ENCODE measurements at places on chromosomes 12 and 14.

- no peak for DNase-seq
Measured at GRCh38 chr12:75658901-75659823, 147.8 kb upstream of the KRR1 start.

DNA sequence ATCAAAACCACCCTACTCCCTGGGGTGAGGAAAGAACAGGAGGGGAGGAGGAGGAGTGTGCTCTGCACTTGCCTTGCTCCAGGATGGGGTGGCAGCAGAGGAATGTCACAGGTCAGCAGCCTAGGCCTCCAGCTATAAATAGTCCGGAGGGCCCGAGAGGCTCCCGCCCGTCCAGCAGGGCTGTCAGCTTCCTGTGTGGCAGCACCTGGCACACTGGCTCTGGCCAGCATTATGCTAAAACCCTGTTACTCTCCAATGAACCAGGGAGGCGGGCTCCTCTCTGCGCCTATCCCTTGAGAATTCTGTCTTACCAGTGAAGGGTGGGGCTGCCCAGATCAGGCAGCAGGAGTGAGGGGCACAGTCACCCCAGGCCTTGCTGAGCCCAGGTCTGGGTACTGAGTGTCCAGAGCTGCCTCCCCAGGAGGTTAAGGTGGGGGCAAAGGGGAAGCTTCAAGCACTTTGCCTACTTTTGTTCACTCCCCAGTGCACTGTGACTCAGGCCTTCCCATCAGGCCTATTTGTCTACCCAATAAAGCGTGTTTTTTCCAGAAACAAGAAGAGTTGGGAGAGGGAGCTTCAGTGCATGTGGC is 1.2 kb upstream of the COX14 start:
- peak; percentile 52 for DNase-seq

GRCh38 chr12:4567073-4567881 is 5.3 kb downstream of the DYRK4 start:
- DNase-seq, result no peak

DNA sequence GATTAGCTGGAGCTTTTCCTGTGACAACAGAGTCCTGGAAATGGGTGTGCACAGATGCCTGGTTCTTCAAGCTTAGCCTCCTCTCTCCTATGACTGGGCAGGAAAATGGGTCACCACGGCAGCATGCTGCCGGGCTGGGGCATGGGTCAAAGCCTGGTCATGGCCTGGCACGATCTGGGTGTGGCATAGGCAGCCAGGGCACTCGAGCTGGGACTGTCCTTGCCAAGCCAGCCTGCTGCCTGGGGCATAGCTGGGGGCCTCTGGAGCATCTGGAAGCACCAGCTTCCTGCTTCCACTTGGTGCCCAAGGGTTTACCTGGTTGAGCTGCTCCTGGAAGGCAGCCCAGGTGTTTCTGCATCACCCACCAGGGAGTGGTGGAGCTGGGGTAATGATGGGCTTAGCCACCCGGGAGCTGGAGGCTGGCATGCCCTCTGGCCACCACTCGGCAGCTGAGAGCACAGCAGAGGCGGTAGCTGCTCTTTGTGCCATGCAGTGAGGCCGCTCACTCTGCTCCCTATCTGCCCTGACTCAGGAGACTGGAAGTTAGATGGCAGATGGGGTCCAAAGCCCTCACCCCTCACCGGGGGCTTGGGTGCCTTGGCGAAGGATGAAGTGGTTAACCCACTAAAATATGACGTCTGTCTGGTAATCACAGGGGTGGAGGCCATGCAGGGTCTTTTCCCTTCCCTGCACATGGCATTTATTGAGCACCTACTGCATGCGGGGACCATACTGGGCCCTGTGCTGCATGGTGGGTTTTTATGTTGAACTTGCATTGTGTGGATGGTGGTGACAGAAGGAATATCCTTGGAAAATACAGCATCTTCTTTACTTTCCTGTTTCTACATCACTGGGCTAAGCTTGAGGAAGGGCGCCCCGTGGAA is 1.7 kb downstream of the OTUB2 start:
- DNase-seq, result no peak

DNA sequence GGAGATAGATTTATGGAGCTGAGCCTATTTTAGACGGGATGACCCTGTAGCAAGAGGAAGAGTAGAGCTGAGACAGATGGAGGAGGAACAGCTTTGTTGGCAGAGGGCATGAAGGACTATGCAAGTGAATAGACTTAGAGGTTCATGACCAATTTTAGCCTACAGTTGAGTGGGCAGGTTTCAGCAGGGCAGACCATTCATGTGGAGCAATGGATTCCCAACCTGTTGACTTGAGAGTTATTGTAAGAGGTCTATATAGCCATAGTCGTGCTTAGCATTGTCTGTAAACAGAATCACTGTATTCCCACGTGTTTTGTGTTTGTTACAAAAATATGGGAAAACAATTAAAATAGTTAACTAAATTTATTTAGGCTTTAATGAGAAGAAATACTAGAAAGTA is 116.8 kb downstream of the CFAP54 start:
- DNase-seq, result no peak

DNA sequence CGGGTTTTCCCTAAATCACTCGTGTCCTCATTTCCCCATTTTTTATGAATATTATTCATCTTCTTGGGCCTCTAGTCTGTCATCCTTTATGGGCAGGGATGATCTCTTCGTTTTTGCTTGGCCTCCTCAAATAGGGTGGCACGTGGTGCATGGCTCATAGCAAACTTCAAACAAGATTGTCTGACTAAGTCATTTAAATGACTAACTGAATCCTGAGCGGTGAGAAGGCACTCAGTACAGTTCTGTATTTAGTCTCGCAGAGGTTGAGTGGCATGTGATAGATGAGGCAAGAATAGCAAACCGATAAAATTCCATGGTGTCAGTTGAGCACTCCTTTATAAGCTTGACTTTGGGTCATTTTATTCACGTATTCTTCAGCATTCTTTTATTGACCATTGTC is 5.7 kb upstream of the JDP2 start:
- DNase-seq, result no peak

DNA sequence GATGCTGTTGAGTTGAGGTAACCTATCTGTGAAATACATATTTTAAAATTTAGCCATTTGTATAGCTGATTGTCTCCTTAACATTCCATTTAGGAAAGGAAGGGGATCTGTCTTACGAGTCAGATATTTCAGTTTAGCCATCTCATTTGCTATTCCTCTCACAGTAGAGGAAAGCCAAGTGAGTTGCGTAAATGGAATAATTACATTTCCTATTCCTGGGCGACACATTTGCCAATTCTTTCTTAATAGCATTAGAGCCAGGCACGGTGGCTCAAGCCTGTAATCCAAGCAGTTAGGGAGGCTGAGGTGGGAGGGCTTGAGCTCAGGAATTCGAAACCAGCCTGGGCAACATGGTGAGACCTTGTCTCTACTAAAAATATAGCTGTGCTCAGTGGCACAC is 116.3 kb downstream of the TMX1 start:
- no peak for DNase-seq

GRCh38 chr12:52871291-52872039 is 22.7 kb upstream of the KRT78 start:
- DNase-seq, result peak; percentile 60

DNA sequence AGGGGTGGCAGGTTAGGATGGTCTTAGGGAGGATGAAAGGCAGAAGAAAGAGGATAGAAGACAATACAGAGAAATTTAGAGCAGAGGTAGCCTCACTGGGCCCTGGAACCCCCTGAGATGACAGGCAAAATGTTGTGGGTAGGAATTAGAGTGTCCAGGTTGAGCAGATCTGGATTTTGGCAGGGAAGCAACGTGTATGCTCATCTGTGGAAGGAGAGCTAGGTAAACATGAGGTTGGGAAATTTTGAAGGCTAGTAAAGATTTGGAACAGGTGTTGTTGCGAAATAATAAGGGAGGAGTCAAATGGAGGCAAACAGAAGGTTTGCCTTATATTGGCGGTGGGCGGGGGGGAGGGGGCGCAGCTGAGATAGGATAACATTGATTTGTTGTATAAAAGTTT is 5.3 kb downstream of the HSD17B6 start:
- no peak for DNase-seq

- DNase-seq, result no peak
Measured at GRCh38 chr12:1398673-1399072, 195.7 kb downstream of the FBXL14 start.

GRCh38 chr12:109777544-109777943 is 55.7 kb downstream of the TRPV4 start:
- no peak for DNase-seq

GRCh38 chr12:105279460-105280056 is 43.6 kb upstream of the APPL2 start:
- no peak for DNase-seq

DNA sequence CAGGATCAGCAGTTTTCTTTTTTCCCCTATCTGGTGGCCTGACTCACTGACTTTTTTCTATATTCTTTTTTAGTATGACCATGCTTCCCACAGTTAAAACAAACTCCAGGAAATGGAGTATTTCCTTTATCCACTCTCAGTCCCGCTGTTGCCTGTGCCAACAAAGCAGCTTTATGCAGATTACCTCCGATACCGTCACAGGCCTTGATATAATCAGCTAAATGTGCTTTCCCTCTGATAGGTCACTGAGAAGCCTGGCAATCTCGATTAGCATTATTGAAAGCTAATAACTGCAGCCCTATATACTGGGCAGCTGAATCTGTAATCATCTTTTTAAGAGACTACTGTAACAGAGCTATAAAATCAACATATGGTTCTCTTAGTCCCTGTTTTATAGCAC is 243.6 kb downstream of the KIF21A start:
- peak; percentile 40 for DNase-seq

DNA sequence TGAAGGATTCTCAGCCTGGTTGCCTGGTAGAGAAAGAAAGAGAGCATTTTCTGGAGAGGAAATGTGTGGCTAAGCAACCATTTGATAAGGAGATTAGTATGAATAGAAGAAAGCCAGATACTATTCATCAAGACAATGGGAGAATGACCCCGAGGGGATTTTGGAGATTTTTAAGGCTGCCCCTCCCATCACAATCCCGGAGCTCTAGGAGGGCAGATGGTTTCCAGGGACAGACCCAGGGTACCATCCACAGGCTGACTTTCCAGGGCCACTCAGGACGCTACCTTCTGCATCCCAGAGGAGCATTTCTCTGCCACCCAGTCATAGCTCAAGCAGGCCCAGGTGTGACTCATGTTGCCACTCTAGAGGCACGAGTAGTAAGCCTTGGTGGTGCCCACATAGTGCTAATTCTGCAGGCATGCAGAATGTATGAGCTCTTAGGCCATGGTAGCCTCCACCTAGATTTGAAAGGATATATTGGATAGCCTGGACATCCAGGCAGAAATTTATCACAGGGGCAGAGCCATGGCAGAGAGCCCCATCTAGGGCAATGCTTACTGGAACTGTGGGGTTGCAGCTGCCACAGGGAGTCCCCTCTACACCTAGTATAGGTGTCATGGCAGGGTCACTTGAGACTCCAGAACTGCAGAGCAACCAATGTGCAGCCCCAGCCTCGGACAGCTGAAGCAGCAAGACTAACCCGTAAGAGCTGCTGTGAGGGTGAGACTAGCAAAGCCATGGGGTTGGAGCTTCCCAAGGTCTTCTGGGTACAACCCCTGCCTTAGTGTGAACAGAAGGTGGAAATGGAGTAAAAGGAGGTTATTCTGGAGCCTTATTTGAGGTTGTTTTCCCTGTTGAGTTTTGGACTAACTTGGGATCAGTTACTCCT is 366.0 kb downstream of the ZFP36L1 start:
- DNase-seq, result no peak

DNA sequence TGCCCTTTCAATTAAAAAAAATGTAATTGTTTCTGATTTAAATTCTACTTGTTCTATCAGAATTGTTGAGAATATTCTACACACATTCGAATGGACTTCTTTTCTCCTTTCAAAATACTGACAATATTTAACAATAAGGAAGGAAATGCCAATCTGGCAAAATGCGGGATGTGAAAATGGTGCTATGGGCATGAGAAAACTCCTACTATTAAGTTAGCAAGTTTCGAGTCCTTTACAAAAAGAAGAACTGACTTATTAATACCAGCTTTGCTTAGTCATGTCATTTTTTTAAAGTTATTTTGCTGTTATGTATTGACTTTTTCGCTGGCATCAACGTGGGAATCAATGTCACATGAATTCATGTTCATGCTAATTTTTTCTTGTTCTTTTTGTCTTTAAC is 31.7 kb upstream of the ARL1 start:
- DNase-seq, result no peak

DNA sequence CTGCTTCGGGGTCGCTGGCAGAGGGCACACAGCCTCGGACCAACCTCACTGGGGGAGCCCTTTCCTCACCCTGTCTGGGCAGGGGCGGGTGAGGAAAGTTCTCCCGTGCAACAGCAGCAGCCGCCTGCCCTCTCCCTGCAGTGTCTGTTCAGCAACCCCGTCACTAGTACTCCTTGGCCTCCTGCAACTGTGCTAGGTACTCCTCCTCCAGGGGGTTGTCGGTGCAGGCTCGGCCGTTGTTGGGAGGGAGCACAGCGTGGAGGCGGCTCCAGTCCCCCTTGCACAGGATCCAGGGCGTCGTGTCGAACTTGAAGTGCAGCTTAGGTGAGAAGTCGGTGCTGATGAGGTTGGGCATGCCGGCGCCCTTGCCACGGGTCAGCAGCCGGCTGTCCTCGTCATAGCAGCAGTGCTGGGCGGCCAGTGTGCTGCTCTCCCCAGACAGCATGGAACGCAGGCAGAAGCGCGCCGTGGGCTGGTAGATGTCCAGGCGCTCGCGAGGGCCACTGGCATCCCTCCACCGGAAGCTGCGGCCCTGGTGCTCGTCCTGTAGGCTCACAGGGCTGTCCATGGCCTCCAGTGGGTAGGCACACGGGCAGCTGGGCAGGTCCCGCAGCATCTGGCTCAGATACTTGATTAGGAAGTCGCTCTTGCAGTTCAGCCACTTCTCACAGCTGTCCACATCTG is 17.7 kb downstream of the AHSA1 start:
- no peak for DNase-seq

GRCh38 chr14:102344485-102344884 is 18.2 kb downstream of the CINP start:
- no peak for DNase-seq

DNA sequence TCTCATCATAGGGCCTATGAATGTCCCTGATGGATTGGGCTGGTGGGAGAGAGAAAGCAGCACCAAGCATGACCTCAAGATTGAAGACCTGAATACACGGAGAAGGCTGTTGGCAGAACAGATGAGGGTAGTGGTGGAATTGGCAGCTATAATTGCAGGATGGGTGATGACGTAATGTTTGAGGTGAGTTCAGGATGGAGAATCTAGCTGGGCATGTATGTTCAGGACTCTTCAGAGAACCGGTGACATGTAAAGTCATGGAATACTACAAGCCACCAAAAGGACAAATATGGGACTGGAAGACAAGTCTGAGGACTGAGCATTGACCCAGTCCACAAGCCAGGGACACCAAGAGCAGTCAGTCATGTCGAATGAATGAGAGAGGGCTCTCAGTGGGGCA is 999.8 kb upstream of the TMEM132C start:
- DNase-seq, result no peak

- no peak for DNase-seq
Measured at GRCh38 chr12:42145197-42145549, 499 bp upstream of the GXYLT1 start.

Measured in left hindlimb (tissue), 1 donor.